ENCODE measurements at places on chromosomes 3 and 15.

GRCh38 chr3:88812576-88812975 is 294.8 kb upstream of the EPHA3 start:
- H3K27ac ChIP-seq, result no peak overlapping the region
- DNase-seq, result no peak
- H3K27me3 ChIP-seq, result no peaks in the 10 kb centered on the region

- no peak overlapping the region for H3K4me3 ChIP-seq
- no peaks in the 10 kb centered on the region for H3K36me3 ChIP-seq
- peaks cover 4% of the 10 kb centered on the region for H3K27me3 ChIP-seq
- no peak for DNase-seq
- H3K27ac ChIP-seq, result no peak overlapping the region
Measured at GRCh38 chr3:98602078-98602678, 8.8 kb upstream of the CPOX start.

DNA sequence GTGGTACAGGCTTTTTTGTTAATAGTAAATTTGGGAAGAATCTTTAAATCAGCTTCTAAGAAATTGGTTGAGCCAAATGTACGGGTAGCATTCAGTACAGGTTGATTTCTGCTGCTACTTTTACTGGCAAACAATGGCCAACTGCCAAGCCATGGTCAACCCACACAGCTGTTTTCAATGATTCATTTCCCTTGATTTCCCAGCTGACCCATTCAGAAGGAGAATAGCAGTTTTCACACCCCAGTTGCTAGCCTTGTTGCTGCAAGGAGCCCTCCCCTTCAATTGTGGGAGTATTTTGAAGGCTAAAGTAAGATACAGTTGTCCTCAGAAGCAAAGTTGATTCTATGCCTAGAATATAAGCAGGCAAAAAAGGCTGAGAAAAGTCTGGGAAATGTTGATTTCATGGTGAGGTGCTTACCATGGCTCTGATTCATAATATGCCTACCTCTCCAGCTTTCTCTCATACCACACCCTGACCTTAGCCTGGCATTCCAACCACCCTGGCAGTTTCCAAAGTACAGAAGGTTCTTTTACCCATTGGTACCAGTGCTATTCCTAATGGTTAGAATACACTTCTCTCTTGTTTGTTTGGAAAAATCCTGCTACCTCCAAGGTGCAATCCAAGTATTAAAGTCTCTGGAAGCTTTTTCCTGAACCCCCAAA is 320.3 kb upstream of the TGFBR2 start:
- no peak for DNase-seq
- no peaks in the 10 kb centered on the region for H3K36me3 ChIP-seq
- no peak overlapping the region for H3K27ac ChIP-seq
- no peak overlapping the region for H3K4me3 ChIP-seq

GRCh38 chr3:4845882-4846281 is 133.4 kb upstream of the BHLHE40 start:
- no peak for DNase-seq
- peaks cover 21% of the 10 kb centered on the region for H3K36me3 ChIP-seq
- H3K4me1 ChIP-seq, result peaks cover 84% of the 10 kb centered on the region
- peak overlapping the region; percentile 90 for H3K27ac ChIP-seq
- H3K27me3 ChIP-seq, result no peaks in the 10 kb centered on the region

DNA sequence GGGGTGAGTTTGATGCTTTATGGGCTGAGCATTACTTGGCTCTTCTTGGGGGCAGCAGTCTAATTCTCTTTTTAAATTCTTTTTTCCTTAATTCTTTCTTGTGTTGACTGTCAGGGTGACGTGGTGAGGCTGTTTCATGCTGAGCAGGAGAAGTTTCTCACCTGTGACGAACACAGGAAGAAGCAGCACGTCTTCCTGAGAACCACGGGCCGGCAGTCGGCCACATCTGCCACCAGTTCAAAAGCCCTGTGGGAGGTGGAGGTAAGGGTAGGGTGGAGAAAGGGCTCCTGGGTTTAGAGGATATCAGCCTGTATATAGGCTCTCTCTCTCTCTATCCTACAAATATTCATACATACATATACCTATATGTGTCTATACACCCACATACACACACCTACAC is 152.3 kb downstream of the ITPR1 start:
- DNase-seq, result no peak
- H3K27me3 ChIP-seq, result no peaks in the 10 kb centered on the region
- peaks cover 46% of the 10 kb centered on the region for H3K36me3 ChIP-seq
- peak overlapping the region; percentile 54 for H3K27ac ChIP-seq
- peak overlapping the region; percentile 14 for H3K4me3 ChIP-seq

GRCh38 chr3:15241341-15241740 is 35.3 kb downstream of the CAPN7 start:
- peaks cover 19% of the 10 kb centered on the region for H3K36me3 ChIP-seq
- no peak overlapping the region for H3K4me3 ChIP-seq
- H3K4me1 ChIP-seq, result peaks cover 10% of the 10 kb centered on the region
- no peak overlapping the region for H3K27ac ChIP-seq

All from activated naive CD8-positive, alpha-beta T cell treated with anti-CD3 and anti-CD28 coated beads, Interleukin-2, amount 10 ng/mL, durations not matched to agents 7 days and 5 days (primary cell).